ENCODE measurements at places on chromosomes 4 and X. TPM values are rescaled to one million over a fixed set of nuclear protein-coding genes. Genes with fewer than 3 reads are reported as not detected.

The TEX13B gene
- total RNA-seq = not detected

The ANKRD50 gene
- total RNA-seq = 0.54 TPM

The FHDC1 gene
- 0.11 TPM for total RNA-seq

The CTBP1 gene
- 136 TPM for total RNA-seq

The MAGEA10 gene
- not detected for total RNA-seq

The MAGEC1 gene
- not detected for total RNA-seq

The EOLA2 gene
- total RNA-seq = 23.2 TPM

The CDKN2AIP gene
- total RNA-seq = 26.6 TPM

The XAGE1A gene
- total RNA-seq = not detected

The PPP1R2C gene
- not detected for total RNA-seq

The PAGE4 gene
- not detected for total RNA-seq

The VEGFD gene
- not detected for total RNA-seq

The RPL34 gene
- total RNA-seq = 1,848 TPM

The PITX2 gene
- total RNA-seq = not detected

The ADAMTS3 gene
- not detected for total RNA-seq

The UGT2B11 gene
- total RNA-seq = not detected

The ZNF630 gene
- 1.9 TPM for total RNA-seq

The TEC gene
- 3.6 TPM for total RNA-seq

The LANCL3 gene
- total RNA-seq = 0.34 TPM

The HGFAC gene
- not detected for total RNA-seq

The HSFX4 gene
- total RNA-seq = not detected

The CLDN2 gene
- total RNA-seq = not detected

The ANOS1 gene
- not detected for total RNA-seq

The NMU gene
- total RNA-seq = 0.41 TPM

The TENM3 gene
- total RNA-seq = not detected

The FHIP1A gene
- 0.86 TPM for total RNA-seq

The OCRL gene
- 2.2 TPM for total RNA-seq

The VCX3B gene
- total RNA-seq = not detected

The RASGEF1B gene
- 6.1 TPM for total RNA-seq

The TMEM255A gene
- total RNA-seq = not detected

All from activated CD8-positive, alpha-beta T cell treated with anti-CD3 and anti-CD28 coated beads for 36 hours (primary cell).